Glutamatergic neuron (in vitro differentiated cells): ENCODE measurements at places on chromosomes 16 and 17. TPM values are rescaled to one million over a fixed set of nuclear protein-coding genes. Genes with fewer than 3 reads are reported as not detected.
A peak's percentile ranks its signal among the peaks of the same experiment; 100 is the strongest.

- no peak for DNase-seq
- peaks cover 5% of the 10 kb centered on the region for H3K27me3 ChIP-seq
Observed at GRCh38 chr17:34435182-34435928, 72.3 kb upstream of the CCL1 start.

DNA sequence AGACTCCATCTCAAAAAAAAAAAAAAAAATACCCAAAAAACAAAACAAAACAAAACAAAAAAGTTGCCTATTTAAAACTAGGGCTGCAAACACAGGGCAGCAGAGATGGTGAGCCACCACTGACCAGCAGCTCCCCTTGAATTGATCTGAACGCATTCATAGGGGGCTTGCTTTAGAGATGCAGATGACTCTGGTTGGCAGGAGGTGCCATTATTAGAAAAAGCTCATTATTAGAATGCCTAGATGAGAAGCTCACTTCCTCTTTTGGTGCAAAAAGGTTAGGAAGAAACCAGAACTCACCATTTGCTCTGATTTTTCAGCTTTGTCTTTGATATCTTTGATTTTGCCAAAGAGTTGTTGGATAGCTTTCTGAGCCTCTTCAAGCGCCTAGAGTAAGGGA, 53.1 kb downstream of the VPS53 start:
- peaks cover 14% of the 10 kb centered on the region for H3K36me3 ChIP-seq
- H3K4me3 ChIP-seq: no peak overlapping the region
- no peak for DNase-seq
- H3K27ac ChIP-seq: no peak overlapping the region

DNA sequence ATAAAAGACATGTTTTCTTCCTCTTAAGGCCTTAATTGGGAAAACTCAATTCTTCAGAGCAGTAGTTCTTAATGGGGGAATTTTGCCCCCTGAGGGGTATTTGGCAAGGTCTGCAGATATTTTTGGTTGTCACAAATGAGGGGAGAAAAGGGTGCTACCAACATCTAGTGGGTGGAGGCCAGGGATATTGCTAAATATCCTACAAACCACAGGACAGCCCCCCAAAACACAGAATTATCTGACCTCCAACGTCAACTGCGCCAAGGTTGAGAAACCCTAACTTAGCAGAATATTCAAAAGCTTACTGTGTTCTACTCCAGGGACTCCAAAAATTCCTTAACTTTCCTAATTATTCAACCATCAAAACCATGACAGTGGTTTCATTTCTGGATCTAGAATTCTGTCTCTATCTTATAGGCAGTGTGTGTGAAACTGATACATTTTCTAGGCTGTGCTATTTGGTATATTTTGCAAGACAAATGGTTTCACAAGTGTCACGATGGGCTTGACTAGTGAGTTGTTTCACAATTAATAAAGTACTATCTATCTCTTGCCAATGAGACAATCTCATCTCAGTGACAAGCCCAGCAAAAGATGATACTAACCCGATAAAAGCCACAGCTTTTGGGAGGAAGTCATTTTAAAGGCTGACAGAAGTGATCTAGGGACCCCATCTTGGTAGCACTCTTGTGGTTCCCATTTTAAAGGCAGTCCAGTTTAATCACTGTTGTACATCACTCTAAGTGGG, 14.7 kb downstream of the TXNDC11 start:
- no peaks in the 10 kb centered on the region for H3K27me3 ChIP-seq
- no peak for DNase-seq
- H3K4me3 ChIP-seq: no peak overlapping the region
- no peak overlapping the region for H3K27ac ChIP-seq

GRCh38 chr16:85321509-85322271, 209.4 kb upstream of the CIBAR2 start:
- H3K4me3 ChIP-seq: no peak overlapping the region

DNA sequence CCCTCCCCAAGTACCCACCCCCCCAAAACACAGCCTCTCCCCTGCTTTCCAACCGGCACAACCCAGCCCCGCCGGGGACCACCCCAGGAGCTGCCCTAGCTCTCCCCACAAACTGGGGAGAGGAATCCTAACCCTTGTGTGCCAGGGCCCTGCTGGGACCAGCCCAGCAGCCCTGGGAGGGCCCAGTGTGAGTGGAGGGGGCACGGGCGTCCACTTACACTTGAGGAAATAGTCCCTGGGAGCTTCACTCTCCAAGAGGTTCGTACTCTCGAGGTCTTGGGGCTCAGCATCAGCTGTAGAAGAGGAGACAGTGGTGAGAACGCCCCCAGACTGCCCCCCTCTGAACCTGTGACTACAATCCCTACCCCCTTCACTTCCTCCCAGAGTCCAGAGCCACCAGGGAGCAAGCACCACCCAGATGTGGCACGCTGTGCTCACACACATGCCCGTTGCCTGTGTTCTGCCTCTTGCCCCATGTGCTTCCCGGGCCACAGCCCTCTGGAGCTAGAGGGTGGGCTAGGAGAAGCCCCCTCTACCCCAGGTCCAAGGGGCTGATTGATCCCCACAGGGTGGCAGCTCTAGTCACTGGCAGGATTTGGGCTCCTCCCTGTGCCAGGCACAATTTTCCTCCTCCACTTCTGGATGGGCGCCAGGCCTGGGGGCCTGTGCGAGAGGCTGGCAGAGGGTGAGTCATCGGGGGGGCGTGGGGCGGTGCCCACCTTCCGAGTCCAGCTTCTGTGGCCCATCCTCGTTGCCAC, 3.0 kb downstream of the TRIM47 start:
- H3K27ac ChIP-seq: no peak overlapping the region
- H3K4me3 ChIP-seq: no peak overlapping the region
- peaks cover 9% of the 10 kb centered on the region for H3K27me3 ChIP-seq
- H3K4me1 ChIP-seq: peaks cover 1% of the 10 kb centered on the region

DNA sequence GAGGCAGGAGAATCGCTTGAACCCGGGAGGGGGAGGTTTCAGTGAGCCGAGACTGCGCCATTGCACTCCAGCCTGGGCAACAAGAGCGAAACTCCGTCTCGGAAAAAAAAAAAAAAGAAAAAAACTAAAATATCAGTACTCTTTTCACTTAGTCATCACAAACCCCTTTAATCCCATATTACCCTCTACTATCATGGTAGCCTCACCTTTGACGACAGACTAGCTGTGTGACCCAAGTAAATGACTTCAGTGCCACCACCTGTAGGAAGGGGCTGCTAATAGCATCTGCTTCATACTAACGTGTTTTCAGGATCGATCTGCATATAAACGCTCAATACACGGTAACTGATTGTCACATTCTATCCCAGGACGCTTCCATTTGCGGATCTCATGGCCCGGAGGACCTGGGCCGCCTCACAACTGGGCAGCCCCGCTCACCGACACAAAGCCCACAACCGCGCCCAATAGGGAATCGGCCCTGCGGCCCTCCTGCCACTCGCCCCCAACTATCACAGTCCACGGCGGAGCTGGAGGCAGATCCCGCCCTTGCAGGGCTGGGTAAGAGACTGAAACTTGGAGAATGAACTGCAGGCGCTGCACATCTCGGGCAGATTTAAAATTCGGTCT, 1.1 kb upstream of the ZNF263 start:
- peaks cover 20% of the 10 kb centered on the region for H3K27me3 ChIP-seq
- peaks cover 11% of the 10 kb centered on the region for H3K4me1 ChIP-seq
- peak; percentile 79 for DNase-seq
- H3K36me3 ChIP-seq: peaks cover 10% of the 10 kb centered on the region

DNA sequence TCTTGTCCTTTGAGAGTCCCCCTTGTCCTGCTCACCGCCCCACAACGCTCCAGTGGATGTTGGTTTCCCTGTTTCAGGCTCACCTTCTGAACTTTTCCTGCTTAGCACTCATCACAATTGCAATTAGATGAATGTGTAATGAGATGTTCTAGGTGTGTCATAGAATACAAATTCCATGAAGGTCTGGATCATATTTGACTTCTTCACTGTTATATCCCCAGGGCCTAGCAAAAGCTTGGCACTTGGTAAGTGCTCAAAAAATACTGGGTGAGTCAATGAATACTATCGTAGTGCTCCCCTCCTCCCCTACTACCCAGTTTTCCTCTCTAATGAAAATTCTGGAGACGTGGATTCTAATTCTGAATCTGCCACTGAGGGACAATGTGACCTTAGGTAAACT, 33.1 kb downstream of the DNAH3 start:
- peaks cover 2% of the 10 kb centered on the region for H3K4me1 ChIP-seq
- DNase-seq: no peak
- no peak overlapping the region for H3K27ac ChIP-seq
- H3K36me3 ChIP-seq: no peaks in the 10 kb centered on the region

GRCh38 chr17:13757871-13758270, 156.1 kb upstream of the HS3ST3A1 start:
- H3K4me1 ChIP-seq: no peaks in the 10 kb centered on the region
- no peak overlapping the region for H3K27ac ChIP-seq
- no peaks in the 10 kb centered on the region for H3K36me3 ChIP-seq
- no peak overlapping the region for H3K4me3 ChIP-seq

GRCh38 chr17:71068408-71068750, 899.0 kb downstream of the KCNJ2 start:
- DNase-seq: no peak
- no peaks in the 10 kb centered on the region for H3K4me1 ChIP-seq
- H3K4me3 ChIP-seq: no peak overlapping the region
- no peaks in the 10 kb centered on the region for H3K27me3 ChIP-seq
- H3K27ac ChIP-seq: no peak overlapping the region
- H3K36me3 ChIP-seq: no peaks in the 10 kb centered on the region

GRCh38 chr17:34141590-34141989, 113.5 kb upstream of the CCL2 start:
- H3K36me3 ChIP-seq: no peaks in the 10 kb centered on the region
- H3K4me1 ChIP-seq: peaks cover 7% of the 10 kb centered on the region
- no peak for DNase-seq
- H3K4me3 ChIP-seq: no peak overlapping the region

DNA sequence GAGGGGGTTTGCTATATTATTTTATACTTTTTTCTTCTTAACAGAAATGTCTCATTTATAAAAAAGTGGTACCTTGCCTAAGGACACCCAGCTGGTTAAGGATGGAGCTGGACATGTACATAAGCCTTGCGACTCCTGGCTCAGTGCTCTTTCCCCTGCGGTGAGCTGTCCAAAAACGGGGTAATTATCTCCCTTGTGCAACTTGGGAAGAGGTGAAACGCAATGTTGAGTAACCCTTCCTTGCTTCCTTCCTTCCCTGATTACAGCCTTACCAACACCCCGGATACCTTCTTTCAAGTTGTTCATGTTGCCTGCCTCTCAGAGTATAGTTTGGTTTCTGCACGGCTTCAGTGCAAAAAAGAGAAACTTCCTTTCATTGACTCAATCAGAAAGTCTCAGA, 94.1 kb upstream of the XYLT1 start:
- H3K27ac ChIP-seq: no peak overlapping the region
- H3K4me1 ChIP-seq: no peaks in the 10 kb centered on the region
- H3K27me3 ChIP-seq: peaks cover 2% of the 10 kb centered on the region
- H3K36me3 ChIP-seq: peaks cover 4% of the 10 kb centered on the region

- H3K4me3 ChIP-seq: no peak overlapping the region
- H3K4me1 ChIP-seq: no peaks in the 10 kb centered on the region
- DNase-seq: no peak
Observed at GRCh38 chr16:8788578-8789172, 8.8 kb downstream of the TMEM186 start.

DNA sequence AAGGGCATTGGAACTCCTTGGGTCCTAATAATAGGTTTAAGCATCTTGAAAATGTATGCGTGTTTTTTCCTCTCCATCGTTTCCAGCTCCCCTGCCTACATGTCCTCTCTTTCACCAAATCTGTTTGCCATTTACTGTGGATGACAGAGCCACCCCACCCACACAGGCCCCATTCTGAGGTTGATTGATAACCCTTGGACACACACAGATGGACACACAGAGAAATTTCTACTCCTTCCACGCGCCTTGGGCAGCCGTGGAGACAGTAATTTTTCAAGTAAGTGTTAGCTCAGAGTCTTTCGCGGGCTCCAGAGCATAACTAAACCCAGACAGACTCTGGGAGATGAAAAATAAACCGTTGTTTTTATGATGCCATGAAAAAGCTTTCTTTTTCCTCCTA, 103.3 kb upstream of the NLRP1 start:
- H3K27ac ChIP-seq: no peak overlapping the region
- DNase-seq: no peak
- peaks cover 1% of the 10 kb centered on the region for H3K27me3 ChIP-seq
- H3K4me1 ChIP-seq: no peaks in the 10 kb centered on the region

- no peak for DNase-seq
- no peaks in the 10 kb centered on the region for H3K36me3 ChIP-seq
- H3K4me1 ChIP-seq: peaks cover 28% of the 10 kb centered on the region
- H3K27me3 ChIP-seq: peaks cover 2% of the 10 kb centered on the region
- H3K27ac ChIP-seq: no peak overlapping the region
Observed at GRCh38 chr16:53745753-53746266, 41.9 kb downstream of the FTO start.

DNA sequence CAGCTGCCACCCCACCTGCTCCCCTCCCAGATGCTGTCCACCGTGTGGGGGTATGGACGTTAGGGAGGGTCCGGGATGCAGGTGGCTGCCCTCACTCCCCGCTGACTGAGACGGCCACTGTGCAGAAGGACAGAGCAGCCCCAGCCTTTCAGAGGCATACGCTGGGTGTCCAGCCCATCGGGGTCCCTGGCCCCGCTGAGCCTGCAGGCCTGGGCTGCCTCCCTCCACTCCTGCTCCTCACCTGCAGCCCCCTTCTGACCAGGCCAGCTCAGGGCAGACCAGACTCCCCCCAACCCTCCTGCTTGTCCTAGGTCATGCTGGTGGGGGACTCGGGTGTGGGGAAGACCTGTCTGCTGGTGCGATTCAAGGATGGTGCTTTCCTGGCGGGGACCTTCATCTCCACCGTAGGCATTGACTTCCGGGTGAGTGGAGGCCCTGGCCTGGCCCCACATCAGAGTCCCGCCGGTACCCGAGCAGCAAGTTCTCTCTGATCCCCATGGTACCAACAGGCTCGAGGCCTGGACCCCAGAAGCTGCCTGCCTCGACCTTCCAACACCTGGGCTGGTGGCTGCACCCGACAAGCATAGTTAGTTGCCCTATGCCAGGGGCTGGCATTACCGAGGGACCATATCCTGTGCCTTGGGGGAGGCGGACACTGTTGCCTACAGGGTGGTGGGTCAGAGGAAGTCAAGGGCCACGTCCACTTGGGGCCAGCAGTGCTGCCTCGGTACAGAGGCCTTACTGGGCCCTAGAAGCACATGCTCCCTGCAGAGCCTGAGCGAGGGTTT, 1.4 kb downstream of the RAB26 start:
- H3K4me3 ChIP-seq: peak overlapping the region; percentile 90
- no peaks in the 10 kb centered on the region for H3K36me3 ChIP-seq
- peaks cover 22% of the 10 kb centered on the region for H3K27me3 ChIP-seq
- peak overlapping the region; percentile 89 for H3K27ac ChIP-seq
- H3K4me1 ChIP-seq: peaks cover 19% of the 10 kb centered on the region

GRCh38 chr17:32185875-32186274, 43.6 kb downstream of the RHOT1 start:
- no peak overlapping the region for H3K27ac ChIP-seq
- DNase-seq: no peak
- H3K36me3 ChIP-seq: peaks cover 10% of the 10 kb centered on the region
- no peak overlapping the region for H3K4me3 ChIP-seq

CD300LB gene
- total RNA-seq: not detected

KSR1 gene
- 203 TPM for total RNA-seq

NPIPA8 gene
- total RNA-seq: not detected

CCDC154 gene
- total RNA-seq: 4.2 TPM

CA7 gene
- 0.64 TPM for total RNA-seq

KCNG4 gene
- total RNA-seq: not detected

CLEC19A gene
- not detected for total RNA-seq

UTS2R gene
- 7.2 TPM for total RNA-seq
